ENCODE measurements at places on chromosomes 13 and 19.

DNA sequence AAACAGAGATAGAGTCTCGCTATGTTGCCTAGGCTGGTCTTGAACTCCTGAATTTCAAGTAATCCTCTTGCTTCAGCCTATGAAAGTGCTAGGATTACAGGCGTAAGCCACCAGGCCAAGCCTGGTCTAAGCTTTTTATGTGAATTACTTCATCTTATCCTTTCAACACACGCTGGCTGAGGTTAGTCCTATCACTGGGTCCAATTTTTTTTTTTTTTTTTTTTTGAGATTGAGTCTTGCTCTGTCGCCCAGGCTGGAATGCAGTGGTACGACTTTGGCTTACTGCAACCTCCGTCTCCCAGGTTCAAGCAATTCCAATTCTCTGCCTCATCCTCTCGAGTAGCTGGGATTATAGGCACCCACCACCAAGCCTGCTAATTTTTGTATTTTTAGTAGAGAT lies 10.4 kb downstream of the MYO1F start:
- no peak for DNase-seq

GRCh38 chr19:55688422-55689218 lies 13.6 kb downstream of the EPN1 start:
- no peak for DNase-seq

- DNase-seq = peak; percentile 49
Observed at GRCh38 chr19:31545777-31546176, 196.5 kb upstream of the TSHZ3 start.

DNA sequence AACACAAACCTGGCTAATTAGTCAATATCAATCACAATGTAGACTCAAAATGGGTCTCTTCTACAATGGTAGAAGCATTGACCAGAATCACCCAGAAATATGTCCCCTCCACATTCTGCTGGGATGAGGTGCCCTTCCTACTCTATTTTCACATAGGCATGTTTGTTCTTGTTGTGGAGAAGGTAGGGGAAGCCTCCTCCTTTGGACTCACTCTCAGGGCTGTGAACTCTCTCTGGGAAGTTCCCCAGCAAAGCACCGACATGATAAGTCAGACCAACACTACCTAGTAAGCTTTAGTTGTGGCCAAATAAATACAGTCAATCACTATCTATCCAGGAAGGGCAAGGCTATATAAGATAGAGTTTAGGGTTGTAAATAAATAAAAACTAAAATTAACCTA lies 194.5 kb upstream of the UBL3 start:
- DNase-seq = peak; percentile 7

- peak; percentile 61 for DNase-seq
Observed at GRCh38 chr19:30161021-30161655, 211.0 kb upstream of the ZNF536 start.

- no peak for DNase-seq
Observed at GRCh38 chr13:72726726-72727416, 558 bp downstream of the MZT1 start.

DNA sequence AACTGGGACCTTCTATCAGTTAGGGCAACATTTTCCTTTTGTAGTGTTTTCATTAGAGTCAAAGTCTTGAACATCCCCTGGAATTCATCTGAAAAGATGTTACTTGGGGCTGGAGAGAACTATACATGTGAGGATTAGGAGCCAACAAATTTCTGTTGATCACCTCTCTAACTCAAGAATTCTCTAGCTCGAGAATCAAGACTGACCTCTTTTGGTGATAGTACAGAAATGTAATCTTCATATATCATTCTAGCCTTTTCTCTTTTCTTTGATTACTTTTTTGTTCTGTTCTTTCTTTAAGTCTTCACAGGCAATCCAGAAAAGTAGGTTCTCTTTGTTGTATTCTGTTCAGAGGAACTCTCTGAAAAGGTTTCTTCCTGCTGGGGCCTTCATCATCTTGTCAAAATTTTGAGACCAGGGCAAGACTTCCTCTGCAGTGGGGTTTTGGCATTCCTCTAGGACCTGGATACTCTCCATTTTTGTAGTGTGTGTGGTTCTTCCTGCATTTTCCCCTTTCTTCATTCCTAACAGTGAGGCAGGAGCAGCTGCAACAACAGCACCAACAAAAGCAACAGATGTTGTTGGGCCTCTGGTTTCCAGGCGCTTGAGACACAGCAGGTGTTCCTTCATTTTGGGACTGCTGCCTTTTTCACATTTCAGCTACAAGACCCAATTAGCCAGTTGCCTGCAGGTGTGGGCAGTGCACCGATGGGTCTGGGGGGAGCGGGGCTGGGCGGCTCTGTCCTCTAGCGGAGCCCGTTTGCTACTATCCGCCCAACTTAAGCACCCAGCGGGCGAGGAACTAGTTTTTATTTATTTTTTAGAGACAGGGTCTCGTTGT lies 26.2 kb downstream of the ELF1 start:
- no peak for DNase-seq

DNA sequence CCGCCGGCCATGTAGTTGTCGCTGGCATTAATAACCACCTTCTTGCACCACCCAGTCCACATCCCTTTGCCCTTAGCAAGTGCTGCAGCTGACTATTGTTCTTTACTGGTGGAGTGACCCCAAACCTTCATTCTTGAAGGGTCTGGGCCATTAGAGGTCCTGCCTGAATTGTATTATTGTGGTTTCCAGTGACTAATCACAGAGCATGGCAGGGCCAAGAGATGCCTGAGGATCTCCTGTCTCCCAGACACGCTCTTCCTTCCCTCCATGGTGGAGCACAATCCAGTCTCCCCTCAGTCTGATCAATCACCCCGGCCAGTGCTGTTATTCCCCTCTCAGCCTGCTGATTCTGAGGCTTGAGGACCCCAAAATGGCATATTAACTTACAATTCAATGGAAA lies 39.0 kb downstream of the C1QTNF9 start:
- DNase-seq = no peak

DNA sequence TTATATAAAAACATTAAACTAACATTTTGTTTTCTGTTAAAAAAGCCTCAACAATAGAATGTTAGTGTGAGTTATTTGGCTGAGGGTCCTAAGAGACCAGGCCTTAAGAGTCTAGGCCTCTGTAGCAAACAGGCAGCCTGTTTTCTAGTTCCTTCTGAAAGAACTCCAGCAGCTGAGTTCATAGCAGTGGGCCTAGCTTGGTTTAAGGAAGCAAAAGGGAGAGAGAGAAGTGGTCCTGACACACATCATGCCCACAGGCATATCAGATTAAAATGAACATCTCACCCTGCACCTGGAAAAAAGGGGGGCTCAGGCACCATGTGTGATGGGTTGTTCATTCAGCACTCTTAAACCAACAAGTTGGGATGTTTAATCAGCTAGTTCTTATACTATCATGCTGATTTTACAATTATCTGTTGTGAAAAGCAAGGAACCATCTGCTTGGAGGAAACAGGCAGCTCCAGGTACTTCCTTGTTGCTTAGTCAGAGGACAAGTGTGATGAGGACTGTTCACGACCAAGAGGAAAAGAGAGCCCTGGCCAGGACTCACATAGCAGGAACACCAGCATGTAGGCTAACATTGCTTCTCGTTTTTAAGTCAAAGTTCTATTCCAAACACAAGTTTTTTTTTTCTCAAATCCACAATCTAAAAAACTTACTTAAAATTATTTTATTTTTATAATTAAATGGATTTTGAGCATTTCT lies 81.3 kb upstream of the FRY start:
- DNase-seq = no peak

- DNase-seq = no peak
Observed at GRCh38 chr19:33299051-33299688, 3.2 kb downstream of the CEBPA start.

- no peak for DNase-seq
Observed at GRCh38 chr19:46544651-46545050, 49.0 kb upstream of the PNMA8B start.

- DNase-seq = no peak
Observed at GRCh38 chr19:31113293-31113692, 235.9 kb downstream of the TSHZ3 start.

DNA sequence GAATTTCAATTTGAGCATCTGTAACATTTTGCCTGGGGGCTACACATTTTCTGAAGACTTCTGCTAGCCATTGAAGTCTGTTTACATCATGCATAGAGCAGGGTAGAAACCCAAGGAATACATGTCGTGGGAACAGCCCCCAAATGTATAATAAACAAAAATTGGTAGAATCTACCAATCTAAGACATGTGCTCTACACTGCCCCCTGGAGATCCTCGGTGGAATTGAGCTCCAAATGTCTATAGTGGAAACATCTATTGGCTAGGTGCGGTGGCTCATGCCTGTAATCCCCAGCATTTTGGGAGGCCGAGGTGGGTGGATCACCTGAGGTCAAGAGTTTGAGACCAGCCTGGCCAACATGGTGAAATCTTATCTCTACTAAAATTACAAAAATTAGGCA lies 57.3 kb downstream of the MBD3L2B start:
- DNase-seq = no peak

- no peak for DNase-seq
Observed at GRCh38 chr19:10043286-10043927, 30.1 kb downstream of the RDH8 start.

GRCh38 chr19:768424-768823 lies 17.5 kb downstream of the MISP start:
- DNase-seq = no peak

- no peak for DNase-seq
Observed at GRCh38 chr19:17244618-17245534, 843 bp downstream of the NR2F6 start.

- DNase-seq = no peak
Observed at GRCh38 chr13:98315466-98315865, 138.4 kb upstream of the RNF113B start.

DNA sequence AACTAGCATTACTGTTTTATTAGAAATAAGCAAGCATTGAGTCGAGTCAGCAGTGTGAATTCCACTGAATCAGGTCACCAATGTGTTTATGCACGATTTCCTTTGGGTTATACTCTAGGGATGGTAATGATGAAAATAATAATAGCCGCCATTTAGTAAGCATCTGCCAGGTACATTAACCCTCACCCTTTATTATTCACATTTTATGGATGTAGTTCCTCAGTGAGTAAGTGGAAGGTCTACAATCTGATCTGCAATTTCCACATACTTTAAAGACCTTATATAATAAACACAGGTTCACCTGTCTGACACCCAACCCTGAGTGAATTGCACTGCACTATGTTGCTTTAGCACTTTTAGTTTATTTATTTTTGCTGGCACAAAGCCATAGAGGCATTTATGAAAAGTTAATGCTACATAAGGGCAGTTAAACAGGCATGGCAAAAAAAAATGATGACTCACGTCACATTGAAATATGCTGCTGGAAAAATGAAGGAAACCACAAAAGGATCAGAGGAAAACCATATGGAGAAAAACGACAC lies 122.4 kb downstream of the TRPC4 start:
- DNase-seq = no peak

- DNase-seq = no peak
Observed at GRCh38 chr19:53549340-53549739, 11.4 kb downstream of the ZNF331 start.

GRCh38 chr19:37128821-37129177 lies 43.7 kb downstream of the ZNF585A start:
- no peak for DNase-seq

GRCh38 chr19:13881251-13881691 lies 4.3 kb downstream of the NANOS3 start:
- no peak for DNase-seq

DNA sequence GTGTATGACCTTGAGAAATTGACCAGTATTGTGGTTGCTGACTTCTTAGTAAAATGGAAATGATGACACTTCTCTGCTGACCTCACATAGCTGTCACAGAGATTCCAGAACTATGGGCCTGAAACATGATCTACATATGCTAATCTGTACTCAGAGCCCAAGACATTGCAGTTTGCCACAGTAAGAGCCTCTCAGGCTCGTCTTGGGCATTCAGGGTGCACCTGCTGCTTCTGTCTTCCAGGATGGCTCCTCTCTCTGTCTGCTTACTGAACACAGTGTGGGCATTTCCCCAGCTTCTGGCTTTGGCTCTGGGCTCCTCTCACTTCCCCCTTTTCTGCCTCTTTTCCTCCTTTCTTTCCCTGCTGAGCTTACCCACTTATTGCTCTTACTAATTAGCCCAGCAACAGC lies 22.3 kb upstream of the SLC46A3 start:
- DNase-seq = no peak

DNA sequence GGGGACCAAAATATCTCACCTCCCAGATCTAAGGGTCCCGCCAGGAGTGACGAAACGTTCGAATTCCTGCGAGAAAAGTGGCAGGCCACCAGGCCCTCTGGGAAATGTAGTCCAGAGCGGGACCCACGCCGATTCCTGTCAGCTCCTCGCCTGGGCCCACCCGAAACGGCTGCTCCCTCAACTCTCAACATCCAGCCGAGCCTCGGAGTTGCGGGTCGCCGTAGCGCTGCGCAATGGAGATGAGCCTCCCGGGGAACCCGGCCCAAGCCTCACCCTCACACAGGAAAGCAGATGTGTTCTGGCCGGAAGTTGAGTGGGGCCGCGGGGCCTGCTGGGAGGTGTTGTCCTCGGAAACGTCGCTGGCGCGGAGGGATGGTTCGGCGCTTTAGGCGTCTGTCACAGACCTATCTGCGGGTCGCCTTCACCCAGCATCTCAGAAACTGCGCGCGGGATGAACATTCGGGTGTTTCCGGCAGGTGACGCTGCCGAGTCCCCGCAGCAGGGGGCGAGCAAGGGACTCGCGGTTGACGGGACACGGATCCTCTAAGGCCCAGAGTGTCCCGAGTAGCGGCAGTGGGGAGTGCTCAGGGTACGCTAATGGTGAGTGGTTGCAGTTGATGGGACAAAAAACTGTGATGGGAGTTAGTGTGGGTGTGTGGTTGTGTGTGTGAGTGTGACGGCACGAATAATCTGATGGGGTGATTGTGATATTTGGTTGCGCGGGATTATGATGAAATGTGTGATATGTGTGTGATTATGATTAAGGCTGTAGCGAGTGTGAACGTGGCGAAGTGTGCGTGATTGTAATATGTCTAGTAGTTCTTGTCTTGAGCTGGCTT lies at the start of the genes ZNF568 and ZNF829:
TSS of gene ZNF568 (plus strand) at position 341 of the 839 bp plus-strand sequence. CDS start 6,439 bp downstream, outside the sequence.
TSS of gene ZNF829 (minus strand) at position 300 of the 839 bp plus-strand sequence. CDS start 1,124 bp downstream, outside the sequence.
- DNase-seq = peak; percentile 86

DNA sequence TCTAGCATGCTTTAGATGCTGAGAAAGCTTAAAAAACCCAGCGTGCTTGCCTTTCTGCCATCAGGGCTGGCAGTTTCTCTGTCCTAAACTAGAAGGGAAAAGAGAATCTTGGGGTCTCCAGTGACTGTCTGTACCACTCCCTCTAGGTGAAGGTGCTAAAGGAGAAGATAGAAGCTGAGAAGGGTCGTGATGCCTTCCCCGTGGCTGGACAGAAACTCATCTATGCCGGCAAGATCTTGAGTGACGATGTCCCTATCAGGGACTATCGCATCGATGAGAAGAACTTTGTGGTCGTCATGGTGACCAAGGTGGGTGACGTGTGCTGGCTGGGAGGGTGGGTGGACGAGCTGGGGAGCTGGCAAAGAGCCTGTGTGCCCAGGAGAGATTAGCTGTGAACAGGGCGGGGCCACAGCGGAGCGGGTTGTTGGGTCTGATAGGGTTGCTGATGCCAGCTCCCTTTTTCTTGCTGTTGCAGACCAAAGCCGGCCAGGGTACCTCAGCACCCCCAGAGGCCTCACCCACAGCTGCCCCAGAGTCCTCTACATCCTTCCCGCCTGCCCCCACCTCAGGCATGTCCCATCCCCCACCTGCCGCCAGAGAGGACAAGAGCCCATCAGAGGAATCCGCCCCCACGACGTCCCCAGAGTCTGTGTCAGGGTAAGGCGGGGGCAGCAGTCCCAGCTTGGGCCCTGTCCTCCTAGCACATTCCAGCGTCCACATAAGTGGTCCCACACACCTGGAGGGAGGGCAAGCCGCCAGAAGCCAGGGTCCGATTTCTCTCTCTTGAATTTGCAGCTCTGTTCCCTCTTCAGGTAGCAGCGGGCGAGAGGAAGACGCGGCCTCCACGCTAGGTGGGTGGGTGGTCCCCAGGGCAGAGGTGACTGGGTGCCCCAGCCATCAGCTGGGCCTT lies 2.3 kb downstream of the RAD23A start:
- no peak for DNase-seq

- DNase-seq = no peak
Observed at GRCh38 chr19:16066611-16067104, 9.6 kb upstream of the TPM4 start.

All from vagina (tissue), 2 donors.